GM12891 (cell line): ENCODE measurements at places on chromosomes 6 and 20.

DNA sequence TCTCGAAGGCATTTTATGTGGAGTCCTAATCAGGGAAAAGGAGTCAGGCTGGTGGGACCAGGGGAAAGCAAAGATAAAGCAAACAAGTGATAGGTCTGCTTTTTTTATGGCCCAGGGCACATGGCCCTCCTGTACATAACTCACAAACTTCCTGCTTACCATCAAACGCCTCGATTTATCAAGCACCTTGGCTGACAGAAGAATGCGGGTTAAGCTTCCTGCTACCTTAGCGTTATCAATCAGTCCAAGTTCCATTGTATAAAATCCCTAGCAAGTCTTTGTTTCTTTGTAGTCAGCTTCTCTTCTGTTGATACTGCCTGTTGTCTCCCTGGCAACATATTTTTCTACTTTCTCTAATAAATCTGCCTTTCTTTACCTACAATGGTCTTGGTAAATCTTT lies 4.1 kb upstream of the TRIM27 start:
- no peak for DNase-seq

- DNase-seq = no peak
These were observed 803 bp downstream of the MICB start for GRCh38 chr6:31498748-31499147.

GRCh38 chr6:36912586-36912985 lies 26.8 kb downstream of the C6orf89 start:
- DNase-seq = peak; percentile 39

DNA sequence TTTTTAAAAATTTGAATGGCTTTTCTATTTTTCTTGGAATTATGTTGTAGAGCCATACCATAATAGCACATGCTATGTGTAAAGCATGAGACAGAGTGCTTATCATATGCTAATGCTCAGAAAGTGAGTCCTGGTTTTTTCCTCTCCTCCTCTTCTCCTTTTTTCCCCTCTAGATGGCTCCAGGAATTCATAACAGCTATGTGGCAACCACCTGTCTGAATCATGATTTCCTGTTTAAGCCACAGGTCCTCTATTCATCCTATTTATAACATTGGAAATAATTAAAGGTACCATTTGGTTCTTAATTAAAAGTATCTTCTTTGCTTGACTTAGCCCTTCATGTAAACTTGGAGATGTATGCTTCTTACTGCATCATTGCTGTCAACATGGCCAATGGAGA lies 260.0 kb upstream of the MAP3K7 start:
- no peak for DNase-seq

DNA sequence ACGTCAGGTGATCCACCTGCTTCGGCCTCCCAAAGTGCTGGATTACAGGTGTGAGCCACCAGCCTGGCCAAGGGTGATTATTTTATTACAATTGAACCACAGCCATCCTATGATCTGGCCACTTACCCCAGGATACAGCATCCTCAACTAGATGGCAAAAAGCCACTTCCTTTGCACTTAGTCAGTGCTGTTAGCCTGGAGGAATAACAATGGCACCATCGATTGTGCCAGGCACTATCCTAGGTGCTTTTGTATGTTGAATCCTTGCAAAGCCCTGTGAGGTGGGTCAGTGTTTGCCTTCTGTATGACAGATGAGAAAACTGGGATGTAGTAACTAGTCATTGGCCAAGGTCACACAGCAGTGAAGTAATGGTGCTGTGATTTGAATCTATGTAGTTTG lies 11.2 kb upstream of the TTPAL start:
- no peak for DNase-seq

- DNase-seq = no peak
These were observed 194.4 kb downstream of the BTBD3 start for GRCh38 chr20:12112089-12112474.

DNA sequence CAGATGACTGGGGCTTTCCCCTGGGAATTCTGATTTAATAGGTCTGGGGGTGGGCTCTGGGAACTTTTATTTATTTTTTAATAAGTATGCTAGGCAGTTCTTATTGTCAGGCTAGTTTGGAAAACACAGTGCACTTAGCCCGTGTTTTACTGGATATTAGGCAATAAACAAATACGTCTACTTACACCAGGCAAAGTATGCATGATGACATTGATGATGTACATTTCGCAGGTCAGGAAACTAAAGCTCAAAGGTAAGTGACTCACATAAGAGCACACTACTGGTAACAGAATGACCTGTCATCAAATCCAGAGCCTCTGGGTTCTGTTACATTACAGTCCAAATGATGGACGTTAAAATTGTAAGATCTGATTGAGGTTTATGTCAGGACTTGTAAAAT lies 144.4 kb upstream of the EXOC2 start:
- DNase-seq = no peak

DNA sequence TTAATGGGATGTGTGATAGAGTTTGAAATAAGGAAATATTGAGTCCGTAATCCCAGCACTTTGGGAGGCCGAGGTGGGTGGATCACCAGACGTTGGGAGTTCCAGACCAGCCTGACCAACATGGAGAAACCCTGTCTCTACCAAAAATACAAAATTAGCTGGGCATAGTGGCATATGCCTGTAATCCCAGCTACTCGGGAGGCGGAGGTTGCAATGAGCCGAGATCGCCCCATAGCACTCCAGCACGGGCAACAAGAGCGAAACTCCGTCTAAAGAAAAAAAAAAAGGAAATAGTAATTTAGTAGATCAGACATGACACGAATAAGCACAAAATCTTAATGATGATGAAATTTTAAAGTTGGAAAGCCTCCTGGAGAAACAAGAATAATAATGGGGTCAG lies 14.8 kb downstream of the GJA1 start:
- DNase-seq = no peak

GRCh38 chr6:29941016-29941415 lies 1.3 kb upstream of the HLA-A start:
- no peak for DNase-seq

DNA sequence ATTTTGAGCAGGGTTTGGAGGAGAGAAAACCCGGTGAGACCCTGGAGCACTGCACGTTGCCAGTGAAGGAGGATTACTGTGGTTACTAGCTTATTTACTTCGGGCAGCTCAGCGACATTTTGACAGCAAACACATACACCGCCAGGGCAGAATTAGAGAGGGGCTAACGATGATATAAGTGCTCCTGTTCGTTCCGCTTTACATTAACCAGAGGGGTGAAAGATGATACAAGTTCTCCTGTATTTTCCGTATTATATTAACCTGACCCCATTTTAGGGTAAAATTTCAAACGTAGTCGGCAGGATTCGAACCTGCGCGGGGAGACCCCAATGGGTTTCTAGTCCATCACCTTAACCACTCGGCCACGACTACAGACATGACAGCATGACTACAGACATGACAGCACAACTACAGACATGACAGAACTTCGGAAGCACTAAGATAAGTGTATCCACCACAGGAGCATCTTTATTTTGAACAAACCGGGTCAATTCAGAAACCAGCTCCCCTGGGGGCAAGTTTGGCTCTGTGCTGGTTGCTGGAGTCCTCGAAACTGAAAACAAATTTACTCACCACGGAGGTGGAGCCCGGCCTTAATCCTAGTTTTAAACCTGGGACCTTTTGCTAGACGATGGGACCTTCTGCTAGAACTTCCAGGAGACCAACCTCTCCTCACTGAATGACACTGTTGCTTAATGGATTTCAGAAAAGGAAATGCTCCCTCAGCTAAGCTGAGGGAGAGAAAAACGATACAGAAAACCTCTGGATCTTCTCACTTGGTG lies 80.4 kb upstream of the ZNF184 start:
- peak; percentile 30 for DNase-seq

- no peak for DNase-seq
These were observed 81.6 kb downstream of the FAM120B start for GRCh38 chr6:170388113-170388512.

- DNase-seq = peak; percentile 12
These were observed 712 bp downstream of the DEK start for GRCh38 chr6:18263418-18264218.

DNA sequence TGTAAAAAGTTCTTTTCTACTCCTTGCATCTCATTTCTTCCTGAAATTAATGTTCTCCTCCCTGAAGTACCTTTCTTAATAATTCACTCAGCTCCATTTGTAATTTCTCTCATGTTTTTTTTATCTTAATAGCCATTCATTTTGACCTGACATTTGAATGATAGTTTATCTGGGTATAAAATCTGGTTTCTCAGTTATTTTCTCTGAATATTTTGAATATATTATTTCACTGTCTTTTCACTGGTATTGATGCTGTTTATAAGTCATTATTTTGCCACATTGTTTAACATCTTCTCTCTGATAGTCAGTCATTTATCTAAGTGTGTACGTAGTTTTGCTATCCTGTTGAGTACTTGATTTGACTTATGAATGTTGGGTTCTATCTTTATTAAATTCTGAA lies 68.8 kb upstream of the ARHGAP18 start:
- DNase-seq = no peak

DNA sequence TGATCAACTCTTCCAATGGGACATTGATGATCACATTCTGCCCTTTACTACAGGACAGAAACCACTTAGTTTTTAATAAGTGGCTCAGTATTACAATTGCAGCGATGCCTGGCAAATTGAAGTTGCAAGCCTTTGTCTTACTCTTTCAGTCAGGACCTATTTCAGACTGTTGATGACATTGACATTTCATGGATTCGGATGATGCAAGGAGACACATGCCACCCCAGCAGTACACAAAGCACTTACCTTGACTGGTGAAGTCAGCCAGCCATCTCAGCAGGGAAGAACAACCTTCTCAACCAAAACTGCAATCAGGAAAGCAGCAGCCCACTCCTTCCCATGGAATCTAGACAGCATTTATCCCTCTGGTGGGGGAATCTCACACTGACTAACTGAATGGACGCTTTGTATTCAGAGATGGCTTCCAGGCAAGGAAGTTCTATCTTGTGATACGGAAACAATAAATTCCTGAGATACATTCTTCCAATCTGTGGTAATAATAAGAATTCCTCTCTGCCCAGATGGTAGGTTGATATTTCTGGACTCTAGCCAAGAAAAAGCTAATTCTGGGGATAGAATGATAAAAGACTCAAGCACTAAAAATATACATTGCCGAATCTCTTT lies 24.8 kb downstream of the NFYA start:
- DNase-seq = no peak

- no peak for DNase-seq
These were observed 243.4 kb downstream of the TRDN start for GRCh38 chr6:123393331-123393730.

DNA sequence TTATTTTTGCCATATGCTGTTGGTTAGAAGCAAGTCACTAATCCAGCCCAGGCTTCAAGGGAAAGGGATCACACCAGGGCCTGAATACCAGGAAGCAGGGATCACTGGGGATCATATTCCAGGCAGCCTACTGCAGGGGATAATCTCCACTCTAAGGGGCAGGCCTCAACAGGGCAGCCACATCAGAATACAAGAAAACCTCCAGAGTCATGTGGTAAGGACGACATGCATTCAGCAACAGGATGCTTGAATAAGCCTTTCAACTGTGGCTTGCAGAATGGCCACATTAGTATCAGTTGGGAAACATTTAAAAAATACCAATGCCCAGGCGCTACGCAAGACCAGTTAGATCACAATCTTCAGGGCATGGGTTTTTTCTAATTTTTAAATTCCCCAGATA lies 109.1 kb downstream of the LY86 start:
- DNase-seq = no peak

DNA sequence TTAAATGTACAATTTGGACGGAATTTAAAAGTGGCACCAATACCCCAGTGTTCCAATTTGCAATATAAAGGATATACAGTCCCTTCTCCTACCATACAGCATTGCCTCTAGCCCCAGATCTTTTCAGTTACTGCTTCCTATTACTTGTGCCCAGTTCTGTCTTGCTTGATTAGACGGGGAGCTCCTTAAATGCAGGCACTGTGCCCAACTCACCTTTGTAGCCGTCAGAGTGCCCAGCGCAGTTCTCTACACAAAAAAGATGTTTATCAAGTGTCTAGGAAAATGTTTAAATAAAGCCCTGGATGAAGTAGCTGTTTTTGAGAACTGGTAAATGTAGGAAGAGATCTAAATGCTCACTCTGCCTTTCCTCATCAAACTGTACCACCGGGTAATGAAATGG lies 7.6 kb downstream of the TAP2 start:
- DNase-seq = no peak

DNA sequence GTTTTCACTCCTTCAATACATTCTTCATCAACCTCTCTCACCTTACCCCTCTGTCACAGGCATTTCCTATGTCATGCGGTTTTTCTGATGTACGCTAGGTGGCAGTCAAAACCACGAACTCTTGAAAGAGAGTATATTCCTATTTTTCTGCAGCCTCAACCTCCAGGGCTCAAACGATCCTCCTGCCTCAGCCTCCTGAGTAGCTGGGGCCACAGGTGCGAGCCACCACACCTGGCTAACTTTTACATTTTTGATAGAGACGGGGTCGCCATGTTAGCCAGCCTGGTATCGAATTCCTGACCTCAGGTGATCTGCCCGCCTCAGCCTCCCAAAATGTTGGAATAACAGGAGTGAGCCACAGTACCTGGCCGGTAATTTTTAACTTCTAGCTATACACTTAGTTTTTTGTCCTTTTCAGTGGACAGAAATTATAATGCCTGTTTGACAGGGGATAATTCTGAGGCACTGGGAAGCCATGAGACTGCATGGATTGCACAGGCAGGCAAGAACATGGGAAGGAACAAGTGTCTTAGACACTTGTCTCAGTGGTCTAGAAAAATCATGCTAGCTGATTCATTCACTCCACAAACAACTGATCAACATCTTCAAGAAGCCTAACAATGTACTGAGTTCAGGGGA lies 22.5 kb upstream of the HFE start:
- no peak for DNase-seq
